ENCODE measurements at places on chromosomes 16 and 17.
A peak's percentile ranks its signal among the peaks of the same experiment; 100 is the strongest.

GRCh38 chr16:82756283-82756599, 129.5 kb downstream of the CDH13 start:
- no peak for DNase-seq

DNA sequence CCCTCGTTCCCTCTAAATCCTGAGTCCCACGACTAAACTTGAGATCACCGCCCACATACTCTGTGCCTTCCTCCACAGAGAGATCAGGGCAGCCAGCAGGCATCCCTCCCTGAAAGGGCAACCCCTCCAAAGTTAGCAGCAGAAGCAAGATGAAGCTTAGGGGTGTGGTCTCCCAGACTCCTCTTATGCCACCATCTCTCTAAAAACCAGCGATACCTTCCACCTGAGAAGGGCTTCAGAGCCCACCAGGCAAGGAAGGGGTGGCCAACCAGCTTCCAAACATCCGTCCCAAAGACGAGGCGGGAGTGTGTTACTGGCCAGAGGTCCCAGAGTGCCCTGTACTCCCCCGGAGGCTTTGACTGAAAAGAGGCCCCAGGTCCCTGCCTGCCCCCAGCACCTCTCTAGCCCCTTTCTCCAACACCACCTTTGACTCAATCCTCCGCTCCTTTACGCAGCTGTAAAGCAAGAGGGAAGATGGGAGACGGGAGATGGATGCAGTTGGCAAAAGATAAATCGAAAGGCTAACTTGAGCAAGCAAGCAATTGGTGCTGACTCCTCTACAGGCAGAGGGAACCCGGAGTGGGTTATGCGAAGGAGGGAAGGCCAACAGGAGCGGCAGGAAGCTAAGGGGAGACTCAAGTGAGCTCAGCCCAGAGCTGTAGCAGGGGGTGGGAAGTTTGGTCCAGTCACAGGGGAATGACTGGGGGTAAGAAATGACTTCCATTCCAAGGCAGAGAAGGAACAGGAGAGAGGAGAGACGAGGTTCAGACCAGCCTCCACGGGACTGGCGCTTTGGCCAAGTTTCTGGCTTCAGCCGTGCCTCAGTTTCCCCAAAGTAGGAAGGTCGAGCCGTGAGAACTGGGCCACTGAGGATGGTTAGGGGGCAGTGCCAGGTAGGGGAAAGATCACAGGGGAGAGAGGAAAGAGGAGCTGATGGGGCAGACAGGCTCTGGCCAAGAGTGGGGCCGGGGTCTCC, 1.0 kb downstream of the ST3GAL2 start:
- no peak for DNase-seq

- DNase-seq = no peak
Measured at GRCh38 chr17:29582772-29583171, 6.7 kb downstream of the GIT1 start.

GRCh38 chr16:55042556-55043432, 112.1 kb downstream of the IRX5 start:
- DNase-seq = no peak

DNA sequence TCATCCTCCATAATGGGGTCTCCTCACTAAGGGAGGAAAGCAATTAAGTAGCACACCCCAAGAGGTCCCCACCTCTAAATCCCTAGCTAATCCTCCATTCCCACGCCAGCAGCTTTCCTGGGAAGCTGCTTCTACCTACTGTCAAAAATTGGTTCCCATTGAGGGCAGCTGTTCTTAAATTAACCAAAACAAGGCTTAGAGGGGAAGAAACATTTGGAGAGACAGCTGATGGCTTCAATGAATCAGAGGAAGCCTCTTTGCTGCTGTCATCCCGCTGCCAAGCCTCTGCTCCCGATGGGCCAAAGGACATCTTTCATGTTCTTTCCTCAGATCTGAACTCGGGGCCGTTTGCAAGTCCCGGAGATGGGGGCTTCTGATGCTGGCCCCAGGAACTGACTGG, 26.6 kb downstream of the AIPL1 start:
- no peak for DNase-seq

GRCh38 chr17:8838551-8839095, 28.9 kb downstream of the PIK3R6 start:
- no peak for DNase-seq

DNA sequence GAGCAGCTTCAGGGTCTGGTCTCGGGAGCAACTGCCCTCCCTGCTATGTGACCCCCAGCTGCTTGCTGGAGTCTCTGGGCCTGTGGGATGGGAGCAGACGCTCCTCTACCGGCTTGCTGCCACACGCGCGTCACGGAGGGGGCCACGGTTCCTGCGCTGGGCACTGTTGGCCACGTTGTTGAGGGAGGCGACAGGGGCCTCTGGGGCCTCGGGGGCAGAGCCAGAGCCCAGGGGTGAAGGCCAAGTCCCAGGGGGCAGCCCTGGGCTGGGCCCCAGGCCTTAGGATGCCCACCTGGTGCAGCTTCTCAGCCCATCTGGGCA, 56.6 kb downstream of the ZFPM1 start:
- peak; percentile 75 for DNase-seq

DNA sequence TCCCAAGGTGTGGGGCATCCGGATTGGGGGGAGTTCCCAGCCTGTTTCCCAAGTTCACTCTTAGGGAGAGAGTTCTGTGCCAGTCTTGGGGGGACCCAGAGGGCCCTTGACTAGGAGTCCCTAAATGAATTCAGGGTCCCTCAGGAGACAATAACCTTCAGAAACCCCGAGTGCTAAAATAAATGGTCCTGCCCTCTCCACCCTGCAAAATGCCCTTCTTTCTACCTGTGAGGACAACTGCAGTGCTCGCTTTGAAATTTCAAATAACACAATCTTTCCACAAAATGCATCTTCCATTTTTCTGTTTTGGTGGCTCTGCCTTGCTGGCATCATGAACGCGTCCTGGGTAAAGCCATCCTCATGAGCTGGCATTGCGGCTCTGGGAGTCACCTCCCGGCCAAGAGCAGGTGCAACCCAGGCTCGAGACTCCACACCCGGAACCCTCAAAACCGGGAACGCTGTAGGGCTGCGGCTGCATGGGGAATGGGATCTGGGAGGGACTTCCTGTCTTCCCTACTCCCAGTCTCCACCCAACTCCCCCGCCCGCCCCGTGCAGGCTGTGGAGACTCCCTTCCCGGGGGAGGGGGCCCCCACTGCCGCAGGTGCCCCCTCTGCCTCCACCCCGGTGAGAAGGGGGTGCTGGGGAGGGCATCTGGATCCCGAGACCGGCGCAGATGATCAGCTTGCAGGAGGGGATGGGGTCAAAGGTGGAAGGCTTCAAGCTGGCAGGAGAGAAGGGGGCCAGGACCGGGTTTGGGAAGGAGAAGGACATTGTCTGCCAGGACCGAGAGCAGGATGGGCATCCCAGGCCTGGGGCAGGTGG, at the start of gene ZNF205:
Gene ZNF205, plus strand, starts transcription at position 529 of the 823 bp plus-strand sequence. CDS start 845 bp downstream, outside the sequence.
- peak; percentile 77 for DNase-seq

DNA sequence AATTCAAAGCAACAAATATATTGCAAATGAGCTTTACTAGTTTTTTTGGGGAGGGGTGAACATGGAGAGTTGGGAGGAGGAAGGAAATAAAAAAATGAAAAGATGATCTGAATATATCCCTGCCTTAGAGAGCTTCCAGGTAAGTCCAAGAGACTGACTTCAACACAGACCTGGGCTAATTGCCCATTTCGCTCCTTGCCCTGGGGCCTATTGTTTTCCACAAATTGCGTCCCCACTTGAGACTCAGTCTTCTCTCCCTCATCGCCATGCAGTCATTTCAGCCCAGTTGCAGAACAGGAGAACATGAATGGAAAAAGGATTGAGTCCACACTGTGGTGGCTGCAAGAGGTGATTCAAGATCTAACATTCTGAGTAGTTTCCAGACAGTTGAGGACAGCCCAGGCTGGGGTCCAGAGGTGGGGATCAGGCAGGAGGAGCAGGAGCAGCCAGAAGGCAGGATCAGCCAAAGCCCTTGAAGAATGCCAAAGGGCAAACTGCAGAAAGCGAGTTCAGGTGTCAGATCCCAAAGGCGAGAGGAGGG, 21.6 kb upstream of the TOB1 start:
- no peak for DNase-seq

GRCh38 chr17:2361010-2361760, 23.9 kb downstream of the SGSM2 start:
- DNase-seq = no peak

DNA sequence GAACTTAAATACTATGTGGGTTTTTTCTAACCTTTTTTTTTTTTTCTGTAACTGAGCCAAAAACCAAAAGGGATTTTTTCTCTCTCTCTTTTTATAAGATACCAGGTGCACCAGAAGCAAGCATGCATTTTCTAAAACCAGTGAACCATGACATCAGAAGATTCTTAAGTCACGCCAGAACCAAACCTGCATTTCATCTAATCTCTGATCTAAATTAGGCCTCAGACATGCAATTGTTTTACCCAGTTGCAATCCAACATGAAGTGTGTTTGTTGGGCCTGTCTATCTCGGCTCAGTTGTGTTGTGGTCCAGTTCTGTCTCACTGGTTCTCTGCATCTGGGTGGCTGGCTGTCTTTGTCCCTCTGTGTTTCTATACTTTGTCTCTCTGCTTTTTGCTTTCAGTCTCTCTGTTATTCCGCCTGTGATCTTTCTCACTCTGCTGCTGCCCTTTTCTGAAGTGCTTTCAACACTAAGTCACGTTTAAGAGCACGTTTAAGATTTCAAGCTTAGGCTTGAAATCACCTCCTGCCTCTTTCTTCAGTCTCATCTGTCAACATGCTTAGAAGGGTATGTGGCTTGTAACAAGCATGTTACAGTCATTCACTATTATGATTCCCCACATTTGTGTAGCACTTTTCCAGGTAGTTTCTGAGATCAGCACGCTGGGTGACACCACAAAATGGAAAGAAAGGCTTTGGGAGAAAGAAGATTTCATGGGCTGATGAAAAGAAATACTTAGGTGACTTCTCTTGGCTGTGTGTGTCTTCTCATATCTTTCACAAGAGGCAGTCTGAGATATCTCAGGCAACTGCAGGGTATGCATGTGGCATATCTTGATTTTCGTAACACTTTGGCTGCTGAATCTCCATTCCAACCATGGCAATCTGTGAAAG, 488.9 kb downstream of the SHISA9 start:
- no peak for DNase-seq

DNA sequence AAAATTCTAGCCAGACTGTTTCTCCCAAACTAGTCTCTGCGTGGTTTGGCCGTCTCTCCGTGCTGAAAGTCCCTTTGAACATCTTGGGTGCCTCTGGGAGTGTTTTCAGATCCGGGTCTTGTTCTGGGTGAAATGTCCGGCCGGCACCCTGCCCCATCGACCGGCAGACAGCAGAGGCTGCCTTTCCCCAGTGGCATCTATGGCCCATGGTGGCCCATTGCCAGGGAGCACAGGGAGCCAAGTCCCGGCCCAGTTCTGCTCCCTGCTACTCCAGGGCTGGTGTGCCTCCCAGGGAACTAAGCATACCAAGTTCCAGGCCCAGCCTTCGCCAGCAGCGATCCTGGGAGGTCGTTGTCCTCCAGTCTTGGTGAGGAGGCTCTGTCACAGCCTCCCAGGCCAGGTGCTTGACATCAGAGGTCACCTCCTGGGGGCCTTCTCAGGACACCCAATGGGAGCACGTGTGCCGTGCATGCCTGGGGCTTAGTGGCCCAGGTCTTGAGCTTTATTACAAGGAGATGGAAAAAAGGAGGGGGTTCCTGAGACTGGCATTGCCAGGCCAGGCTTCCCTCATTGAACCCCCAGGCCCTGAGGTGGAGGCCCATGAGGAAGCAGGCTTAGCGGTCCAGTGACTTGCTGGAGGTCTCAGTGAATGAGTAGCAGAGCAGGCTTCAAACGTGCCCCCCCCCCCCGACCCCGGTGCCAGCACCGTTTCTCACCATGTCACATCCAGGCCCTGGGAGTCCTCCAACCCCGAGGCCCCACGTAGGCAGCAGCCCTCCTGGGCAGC, 54.0 kb downstream of the PGS1 start:
- DNase-seq = no peak

DNA sequence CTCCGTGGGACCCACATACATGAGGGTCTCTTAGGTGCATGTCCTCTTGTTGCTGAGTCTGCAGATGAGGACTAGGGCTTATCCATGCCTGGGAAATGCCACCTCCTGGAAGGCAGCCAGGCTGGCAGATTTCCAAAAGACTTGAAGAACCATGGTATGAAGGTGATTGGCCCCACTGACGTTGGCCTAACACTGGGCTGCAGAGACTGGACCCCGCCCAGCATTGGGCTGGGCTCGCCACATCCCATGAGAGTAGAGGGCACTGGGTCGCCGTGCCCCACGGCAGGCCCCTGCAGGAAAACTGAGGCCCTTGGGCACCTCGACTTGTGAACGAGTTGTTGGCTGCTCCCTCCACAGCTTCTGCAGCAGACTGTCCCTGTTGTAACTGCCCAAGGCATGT, 38.2 kb upstream of the IL21R start:
- peak; percentile 63 for DNase-seq

- no peak for DNase-seq
Measured at GRCh38 chr17:78718575-78719208, 63.4 kb downstream of the CYTH1 start.

DNA sequence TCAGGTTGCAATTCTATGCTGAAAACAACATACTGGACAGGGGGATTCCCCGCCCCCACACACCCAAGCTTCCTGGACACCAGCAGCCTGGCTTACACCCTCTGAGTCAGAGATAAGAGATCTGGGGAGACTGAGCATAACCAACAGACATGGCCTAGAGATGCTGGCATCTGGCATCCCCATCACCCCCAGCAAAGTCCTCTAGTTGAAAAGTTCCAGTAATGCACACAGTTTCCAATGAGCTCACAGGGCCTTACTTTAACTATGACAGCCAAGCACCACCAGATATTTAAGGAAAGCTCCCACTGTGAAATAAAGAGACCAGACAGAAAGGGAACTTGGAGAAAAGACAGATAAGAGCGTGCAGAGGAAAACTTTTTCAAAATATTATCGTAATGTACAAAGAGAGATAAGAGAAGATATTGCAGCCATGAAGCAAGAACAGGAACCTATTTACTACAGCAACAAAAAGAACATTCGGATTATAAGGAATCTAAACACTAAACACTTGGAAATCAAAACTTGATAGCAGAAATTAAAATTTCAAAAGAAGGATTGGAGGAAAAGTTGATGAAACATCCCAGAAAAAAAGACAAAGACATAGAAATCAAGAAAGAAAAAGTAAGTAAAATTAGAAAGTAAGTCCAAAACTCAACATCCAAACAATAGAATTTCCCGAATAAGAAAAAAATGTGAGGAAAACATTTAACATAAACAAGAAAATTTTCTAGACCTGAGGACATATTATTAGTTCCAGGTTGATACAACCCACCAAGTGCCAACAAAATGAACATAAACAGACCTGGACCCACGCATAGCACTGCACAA, 17.2 kb upstream of the ALOX15 start:
- DNase-seq = no peak

DNA sequence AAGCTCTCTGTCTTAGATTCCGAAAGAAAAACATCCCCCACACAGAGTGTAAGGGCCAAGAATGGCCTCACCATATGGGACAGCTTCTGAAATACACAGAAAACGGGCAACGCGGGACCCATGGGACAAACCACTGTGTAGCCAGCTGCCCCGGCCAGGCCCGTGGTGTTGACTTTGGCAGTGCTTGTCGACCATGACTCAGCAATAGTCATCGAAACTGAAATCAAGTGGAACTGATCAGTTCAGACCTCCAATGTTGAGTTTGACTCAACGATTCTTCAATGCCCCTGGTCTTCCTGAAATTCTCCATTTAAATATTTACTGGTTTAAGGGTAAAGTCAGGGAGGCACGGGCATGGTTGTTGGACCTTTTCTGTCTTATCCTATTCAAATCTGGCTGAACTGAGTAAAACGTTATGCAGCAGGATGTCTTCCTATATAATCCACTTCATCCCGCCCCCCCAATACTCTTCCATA, 27.5 kb downstream of the ZFHX3 start:
- peak; percentile 40 for DNase-seq
